Naive thymus-derived CD8-positive, alpha-beta T cell (primary cell): ENCODE measurements at places on chromosomes 4 and X. TPM values are rescaled to one million over a fixed set of nuclear protein-coding genes. Genes with fewer than 3 reads are reported as not detected.

DNA sequence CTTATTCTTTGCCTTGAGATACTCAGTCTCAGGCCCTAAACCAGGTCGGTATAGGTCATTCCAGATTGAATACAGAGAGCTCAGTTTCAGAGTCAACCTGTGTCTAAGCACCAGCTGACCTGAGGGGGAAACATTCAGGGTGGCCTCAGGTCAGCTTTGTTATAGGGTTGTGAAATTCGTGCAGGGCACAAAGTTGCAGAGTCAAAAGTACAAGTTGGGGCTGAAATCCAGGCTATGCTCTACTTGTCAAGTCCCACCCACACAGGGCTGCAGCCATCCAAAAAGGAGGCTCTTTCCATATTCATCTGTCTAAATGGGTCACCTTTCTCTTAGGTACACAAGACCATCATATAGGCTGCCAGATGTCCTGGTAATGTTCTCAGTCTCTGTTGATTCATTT is 89.7 kb downstream of the ITIH6 start:
- no peaks in the 10 kb centered on the region for H3K27me3 ChIP-seq
- H3K4me1 ChIP-seq: no peaks in the 10 kb centered on the region
- no peak overlapping the region for H3K4me3 ChIP-seq
- H3K36me3 ChIP-seq: no peaks in the 10 kb centered on the region

- DNase-seq: no peak
- H3K27ac ChIP-seq: no peak overlapping the region
Measured at GRCh38 chr4:3477750-3478430, 14.8 kb downstream of the DOK7 start.

DNA sequence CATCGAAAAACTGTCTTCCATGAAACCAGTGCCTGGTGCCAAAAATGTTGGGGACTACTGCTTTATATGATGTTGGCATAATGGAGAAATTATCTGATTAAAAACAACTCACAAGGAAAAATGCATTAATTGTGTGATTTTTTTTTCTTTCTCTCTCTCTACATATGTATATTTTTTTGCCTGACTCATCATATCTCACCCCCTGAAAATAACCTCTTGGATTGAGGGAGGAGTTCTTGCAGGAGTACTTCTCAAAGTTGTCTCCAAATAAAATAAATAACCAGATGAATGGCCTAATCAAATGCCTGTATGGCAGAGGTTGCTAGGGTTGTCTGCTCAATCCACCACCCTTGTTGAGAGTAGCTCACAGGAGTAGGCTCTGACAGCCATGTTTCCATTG is 19.9 kb upstream of the TNIP3 start:
- DNase-seq: no peak
- H3K27me3 ChIP-seq: no peaks in the 10 kb centered on the region
- peaks cover 70% of the 10 kb centered on the region for H3K4me1 ChIP-seq
- peak overlapping the region; percentile 42 for H3K27ac ChIP-seq
- H3K36me3 ChIP-seq: no peaks in the 10 kb centered on the region
- H3K4me3 ChIP-seq: no peak overlapping the region

DNA sequence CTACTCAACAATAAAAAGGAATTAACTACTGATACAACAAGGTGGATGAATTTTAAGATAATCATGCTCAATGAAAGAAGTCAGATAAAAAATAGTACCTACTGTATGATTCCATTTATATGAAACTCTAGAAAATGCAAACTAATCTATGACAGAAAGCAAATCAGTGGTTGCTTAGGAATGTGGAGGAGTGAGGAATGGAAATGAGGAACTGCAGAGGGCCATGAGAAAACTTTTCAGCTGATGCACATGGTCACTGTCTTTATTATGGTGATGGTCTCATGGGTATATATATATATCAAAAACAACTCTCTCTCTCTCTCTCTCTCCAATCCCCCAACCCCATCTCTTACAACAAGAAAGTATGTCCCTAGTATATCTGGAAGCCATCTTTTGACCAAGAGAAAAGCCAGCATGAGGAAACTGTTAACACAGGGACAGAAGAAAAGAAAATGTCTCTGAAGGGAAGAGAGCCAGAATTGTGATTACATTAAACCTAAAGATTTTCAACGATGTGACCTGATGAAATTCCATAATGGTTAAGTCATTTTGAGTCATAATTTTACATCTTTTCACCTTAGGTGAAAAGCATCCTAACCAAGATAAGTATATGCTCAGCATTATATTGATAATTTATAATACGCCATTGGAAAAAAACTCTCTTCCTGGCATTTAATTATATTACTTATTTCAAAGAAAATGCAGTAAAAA is 8.5 kb upstream of the NFKB1 start:
- DNase-seq: no peak
- no peaks in the 10 kb centered on the region for H3K27me3 ChIP-seq
- H3K4me1 ChIP-seq: peaks cover 17% of the 10 kb centered on the region

- no peaks in the 10 kb centered on the region for H3K27me3 ChIP-seq
- no peaks in the 10 kb centered on the region for H3K36me3 ChIP-seq
Measured at GRCh38 chrX:46200413-46200812, 344.8 kb downstream of the ZNF674 start.

GRCh38 chr4:163042306-163042705 is 124.4 kb downstream of the NAF1 start:
- no peak for DNase-seq
- H3K4me3 ChIP-seq: no peak overlapping the region

- H3K36me3 ChIP-seq: peaks cover 4% of the 10 kb centered on the region
- peaks cover 13% of the 10 kb centered on the region for H3K4me1 ChIP-seq
- no peaks in the 10 kb centered on the region for H3K27me3 ChIP-seq
- H3K27ac ChIP-seq: no peak overlapping the region
- DNase-seq: no peak
Measured at GRCh38 chr4:79991601-79992000, 81.4 kb downstream of the ANTXR2 start.

DNA sequence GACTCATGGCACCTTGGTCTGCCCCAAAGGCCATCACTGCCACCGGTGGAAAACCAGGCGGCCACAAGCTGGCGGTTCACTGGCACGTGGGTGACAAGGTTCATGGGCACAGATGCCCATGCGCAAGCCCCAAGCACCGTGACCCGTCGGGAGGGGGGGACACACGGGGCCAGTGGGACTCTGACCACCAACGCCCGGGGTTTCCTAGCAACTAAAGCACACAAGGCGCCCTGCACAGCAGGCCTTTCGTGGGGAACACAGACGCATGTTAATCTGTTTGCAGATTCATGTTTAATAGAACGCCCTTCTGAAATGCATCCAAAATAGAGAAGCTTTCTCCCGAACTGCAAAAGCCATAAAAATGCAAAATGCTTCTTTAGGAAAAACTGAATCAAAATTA is 43.9 kb downstream of the FAM53A start:
- H3K4me1 ChIP-seq: no peaks in the 10 kb centered on the region
- no peaks in the 10 kb centered on the region for H3K36me3 ChIP-seq
- no peak overlapping the region for H3K4me3 ChIP-seq
- H3K27ac ChIP-seq: no peak overlapping the region

- peaks cover 73% of the 10 kb centered on the region for H3K36me3 ChIP-seq
- no peak overlapping the region for H3K4me3 ChIP-seq
- peaks cover 2% of the 10 kb centered on the region for H3K4me1 ChIP-seq
- DNase-seq: no peak
- no peak overlapping the region for H3K27ac ChIP-seq
- H3K27me3 ChIP-seq: no peaks in the 10 kb centered on the region
Measured at GRCh38 chr4:25383647-25384046, 6.6 kb downstream of the ANAPC4 start.

DNA sequence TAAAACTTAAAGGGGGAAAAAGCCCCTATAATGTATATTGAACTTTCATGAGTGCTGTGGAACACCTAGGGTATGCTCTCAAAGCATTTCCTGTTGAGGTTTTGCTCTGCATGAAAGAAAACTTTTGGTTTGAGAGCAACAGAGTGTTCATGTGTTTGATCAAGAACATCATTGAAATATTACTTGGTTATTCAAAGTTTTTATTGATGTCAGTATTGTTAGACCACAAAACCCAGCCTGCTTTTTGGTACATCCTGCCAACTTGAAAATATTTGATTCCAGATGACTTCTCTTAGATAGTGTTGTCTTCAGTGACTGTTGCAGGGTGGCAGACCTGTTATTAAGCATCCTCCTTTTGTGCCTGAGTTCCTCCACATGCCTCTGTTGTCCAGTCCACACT is 68.0 kb downstream of the N4BP2 start:
- peak overlapping the region; percentile 93 for H3K27ac ChIP-seq
- peak overlapping the region; percentile 49 for H3K4me3 ChIP-seq
- DNase-seq: no peak
- peaks cover 6% of the 10 kb centered on the region for H3K36me3 ChIP-seq

DNA sequence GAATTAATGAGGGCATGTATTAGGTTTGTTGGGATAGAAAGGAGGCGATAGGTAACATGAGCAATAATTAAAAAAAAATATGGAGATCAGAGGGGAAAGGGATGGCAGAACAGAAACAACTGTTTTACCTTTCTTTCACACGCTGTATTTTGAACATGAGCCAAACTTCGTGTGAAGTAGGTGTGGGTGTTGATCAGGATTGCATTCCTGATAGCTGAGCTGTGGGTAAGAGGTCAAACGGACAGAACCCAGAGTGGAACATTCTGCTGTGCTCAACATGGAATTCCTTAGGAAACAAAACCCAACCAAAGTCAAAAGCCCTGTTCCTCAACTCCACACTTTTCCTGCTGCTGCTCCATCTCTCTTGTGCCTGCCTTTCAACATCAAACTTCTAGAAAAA is 162.5 kb upstream of the CASK start:
- H3K27me3 ChIP-seq: no peaks in the 10 kb centered on the region
- H3K36me3 ChIP-seq: no peaks in the 10 kb centered on the region
- no peaks in the 10 kb centered on the region for H3K4me1 ChIP-seq
- no peak for DNase-seq

GRCh38 chr4:179001918-179002317 is 1559.7 kb upstream of the AGA start:
- H3K36me3 ChIP-seq: no peaks in the 10 kb centered on the region
- no peak for DNase-seq
- H3K27me3 ChIP-seq: no peaks in the 10 kb centered on the region
- H3K4me3 ChIP-seq: no peak overlapping the region

GRCh38 chr4:30768277-30768676 is 48.1 kb downstream of the PCDH7 start:
- H3K27me3 ChIP-seq: no peaks in the 10 kb centered on the region
- H3K4me3 ChIP-seq: no peak overlapping the region

DNA sequence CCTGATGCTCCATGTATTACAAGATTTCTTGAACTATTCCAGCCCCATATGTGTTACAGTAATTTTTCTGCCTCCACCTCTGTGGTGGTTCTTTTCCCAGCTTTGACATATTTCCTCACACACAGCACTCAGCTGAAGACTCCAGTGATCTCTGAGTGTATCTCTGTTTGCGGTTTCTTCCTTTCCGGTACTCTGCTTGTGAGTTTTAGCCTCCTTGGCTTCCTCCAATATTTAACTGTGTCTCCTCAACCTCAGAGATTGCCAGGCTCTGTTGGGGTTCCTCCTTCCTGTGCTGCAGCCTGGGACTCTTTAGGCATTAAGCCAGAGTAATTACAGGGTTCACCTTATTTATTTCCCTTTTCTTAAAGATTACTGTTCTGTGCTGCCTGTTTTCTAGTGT is 73.2 kb downstream of the NFKB1 start:
- no peaks in the 10 kb centered on the region for H3K27me3 ChIP-seq
- peak overlapping the region; percentile 5 for H3K4me3 ChIP-seq
- DNase-seq: no peak
- H3K4me1 ChIP-seq: peaks cover 61% of the 10 kb centered on the region
- peak overlapping the region; percentile 90 for H3K27ac ChIP-seq

DNA sequence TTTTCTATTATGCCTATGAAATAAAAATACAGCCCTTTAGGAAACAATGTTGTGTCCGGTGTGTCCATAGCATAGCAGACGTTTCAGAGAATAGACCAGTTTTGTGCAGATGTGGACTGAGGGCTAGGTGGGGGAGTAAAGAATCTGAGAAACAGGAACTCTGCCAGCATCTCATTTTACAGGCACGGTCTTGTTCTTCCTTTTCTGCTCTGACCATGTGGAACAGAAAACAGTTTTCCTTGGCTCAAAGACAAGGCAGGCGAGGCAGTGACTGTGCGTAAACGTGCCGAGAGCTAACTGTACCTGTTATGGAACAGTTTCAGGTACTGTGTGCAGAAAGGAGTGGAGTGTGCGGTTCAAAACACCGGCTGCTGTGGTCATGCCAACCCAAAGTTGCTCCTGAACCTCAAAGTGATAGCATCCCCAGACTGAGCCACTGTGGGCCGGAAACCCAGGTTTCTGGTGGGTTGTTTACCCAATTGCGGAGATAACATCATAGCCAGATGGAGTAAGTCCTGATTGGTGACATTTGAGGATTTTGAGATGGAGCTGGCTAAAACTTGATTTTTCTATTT is 20.2 kb downstream of the CNGA2 start:
- H3K4me1 ChIP-seq: no peaks in the 10 kb centered on the region
- no peak for DNase-seq
- peaks cover 41% of the 10 kb centered on the region for H3K27me3 ChIP-seq

DNA sequence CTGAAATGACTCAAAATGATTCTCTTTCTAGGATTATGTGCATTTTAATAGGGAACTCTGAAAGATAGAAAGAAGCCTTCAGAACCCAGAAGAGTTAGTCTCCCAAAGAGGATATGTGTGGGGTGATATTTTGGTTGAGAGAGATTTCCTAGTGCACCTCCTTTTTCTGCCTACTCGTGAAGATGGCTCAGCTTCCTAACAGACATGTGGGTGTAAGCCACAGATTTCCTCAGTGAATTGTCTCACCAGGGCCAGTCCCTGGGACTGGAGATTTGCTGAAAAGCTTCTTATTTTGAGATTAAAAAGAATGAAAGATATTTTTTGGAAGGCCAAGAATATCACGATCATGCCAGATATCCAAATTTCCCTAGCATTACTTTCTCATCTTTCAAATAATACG is 42.8 kb downstream of the MAGEB17 start:
- H3K27me3 ChIP-seq: no peaks in the 10 kb centered on the region
- H3K4me3 ChIP-seq: no peak overlapping the region
- no peaks in the 10 kb centered on the region for H3K4me1 ChIP-seq
- DNase-seq: no peak
- no peak overlapping the region for H3K27ac ChIP-seq

DNA sequence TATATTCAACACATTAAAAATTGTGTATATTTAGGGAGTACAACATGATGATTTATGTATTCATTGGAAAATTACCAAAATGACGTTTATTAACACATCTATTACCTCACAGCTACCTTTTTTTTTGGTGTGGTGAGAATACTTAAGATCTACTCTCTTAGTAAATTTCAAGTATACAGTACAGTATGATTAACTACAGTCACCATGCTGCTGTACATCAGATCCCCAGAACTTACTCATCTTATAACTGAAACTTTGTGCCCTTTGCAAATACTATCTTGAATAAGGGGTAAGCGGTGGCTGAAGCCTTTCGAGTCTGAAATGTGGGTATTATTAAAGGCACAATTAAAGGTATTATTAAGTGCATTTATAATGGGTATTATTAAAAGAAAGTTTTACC is 976 bp downstream of the PHKA1 start:
- H3K4me1 ChIP-seq: peaks cover 15% of the 10 kb centered on the region
- H3K27me3 ChIP-seq: no peaks in the 10 kb centered on the region
- peak overlapping the region; percentile 73 for H3K4me3 ChIP-seq
- H3K36me3 ChIP-seq: no peaks in the 10 kb centered on the region

- no peak overlapping the region for H3K27ac ChIP-seq
- DNase-seq: no peak
- H3K36me3 ChIP-seq: peaks cover 12% of the 10 kb centered on the region
- peaks cover 11% of the 10 kb centered on the region for H3K4me1 ChIP-seq
- no peaks in the 10 kb centered on the region for H3K27me3 ChIP-seq
- no peak overlapping the region for H3K4me3 ChIP-seq
Measured at GRCh38 chrX:8042304-8042703, 115.1 kb upstream of the PNPLA4 start.

Gene SPANXB1
- total RNA-seq: not detected

Gene P2RY8
- 132 TPM for total RNA-seq

Gene PAGE3
- total RNA-seq: not detected

Gene SPRY1
- total RNA-seq: 9.0 TPM
